ENCODE measurements at places on chromosomes 2 and 18.

DNA sequence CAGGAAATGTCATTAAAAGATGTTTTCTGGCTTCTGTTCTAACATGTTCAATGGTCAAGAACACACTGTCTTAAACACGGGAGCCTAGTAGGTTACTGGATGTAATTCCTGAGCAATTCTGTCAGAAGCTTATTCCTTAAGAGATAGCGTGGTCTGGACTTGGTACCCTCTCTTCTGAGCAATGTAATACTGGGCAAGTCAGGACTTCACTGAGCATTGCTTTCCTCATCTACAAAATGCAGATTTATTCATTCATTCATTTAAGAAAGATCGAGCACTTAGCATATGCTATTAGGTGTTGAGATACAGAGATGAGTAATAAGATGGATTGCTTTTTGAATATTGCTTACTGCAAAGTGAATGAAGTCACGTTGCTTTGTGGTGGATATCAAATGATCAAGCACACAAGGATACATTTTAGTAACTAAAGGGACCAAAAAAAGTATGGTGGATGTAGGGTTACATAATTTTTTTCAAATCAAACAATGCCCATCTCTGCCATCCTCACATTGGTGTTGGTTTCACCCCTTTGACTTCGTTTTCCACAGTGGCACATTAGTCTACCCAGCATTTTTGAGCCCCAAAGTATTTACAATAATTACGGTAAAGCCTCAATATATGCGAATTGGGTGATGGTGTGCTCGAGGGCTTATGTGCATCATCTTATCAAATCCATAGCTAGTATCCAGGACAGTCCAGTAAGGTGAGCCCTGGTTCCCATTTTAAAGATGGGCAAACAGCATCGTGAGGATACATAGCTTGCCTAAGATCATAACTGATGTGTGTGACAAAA is 65.3 kb downstream of the ZC3H6 start:
- DNase-seq, result no peak

DNA sequence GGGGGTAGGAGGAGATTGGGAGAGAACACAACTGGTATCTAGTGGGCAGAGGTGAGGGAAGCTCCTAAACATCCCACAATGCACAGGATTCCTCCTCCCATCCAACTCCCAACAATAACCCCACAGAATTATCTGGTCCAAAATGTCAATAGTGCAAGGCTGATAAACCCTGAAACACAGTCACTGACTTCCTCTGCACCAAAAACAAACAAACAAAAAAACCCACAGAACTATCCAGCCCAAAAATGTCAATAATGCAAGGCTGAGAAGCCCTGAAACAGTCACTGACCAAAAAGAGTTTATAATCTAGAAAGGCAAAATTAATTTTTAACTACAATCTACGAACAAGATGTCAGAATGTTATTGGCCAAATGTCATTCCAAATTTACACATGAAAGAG is 9.8 kb downstream of the TMX3 start:
- no peak for DNase-seq

DNA sequence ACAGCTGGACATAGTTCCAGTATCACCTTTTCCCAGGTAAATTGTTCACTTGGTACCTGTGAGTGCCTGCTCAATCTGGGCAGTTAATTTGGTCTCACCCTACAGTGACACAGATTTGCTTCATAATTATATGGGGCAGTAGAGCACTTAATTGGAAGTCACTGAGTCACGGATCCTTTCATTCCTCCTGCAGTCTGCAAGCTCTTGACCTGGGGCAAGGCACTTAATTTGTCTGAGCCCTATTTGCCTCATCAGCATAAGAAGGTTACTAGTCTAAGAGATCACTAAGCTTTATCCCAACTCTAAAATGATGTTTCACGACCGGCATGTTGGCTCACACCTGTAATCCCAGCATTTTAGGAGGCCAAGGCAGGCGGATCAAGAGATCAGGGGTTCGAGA is 8.9 kb downstream of the FBXO36 start:
- DNase-seq, result no peak

DNA sequence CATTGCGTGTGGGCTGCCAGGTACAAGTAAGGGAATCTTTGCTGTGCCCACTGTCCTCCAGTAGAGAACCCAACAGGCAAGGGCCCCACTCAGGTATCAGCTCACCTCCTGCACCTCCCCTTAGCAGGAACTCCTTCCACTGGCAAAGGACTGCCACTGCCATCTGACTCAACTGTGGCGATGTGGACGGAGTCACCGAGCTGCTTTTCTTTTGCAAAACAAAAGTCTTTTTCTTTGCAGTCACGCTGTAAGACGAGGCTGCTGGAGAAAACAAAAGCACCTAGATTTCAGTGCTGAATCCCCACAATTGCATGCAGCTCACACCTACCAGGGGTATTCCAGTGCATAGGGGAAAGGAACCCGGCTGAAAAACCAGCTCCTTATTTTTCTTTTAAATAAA is 7.9 kb downstream of the MTERF4 start:
- DNase-seq, result no peak

DNA sequence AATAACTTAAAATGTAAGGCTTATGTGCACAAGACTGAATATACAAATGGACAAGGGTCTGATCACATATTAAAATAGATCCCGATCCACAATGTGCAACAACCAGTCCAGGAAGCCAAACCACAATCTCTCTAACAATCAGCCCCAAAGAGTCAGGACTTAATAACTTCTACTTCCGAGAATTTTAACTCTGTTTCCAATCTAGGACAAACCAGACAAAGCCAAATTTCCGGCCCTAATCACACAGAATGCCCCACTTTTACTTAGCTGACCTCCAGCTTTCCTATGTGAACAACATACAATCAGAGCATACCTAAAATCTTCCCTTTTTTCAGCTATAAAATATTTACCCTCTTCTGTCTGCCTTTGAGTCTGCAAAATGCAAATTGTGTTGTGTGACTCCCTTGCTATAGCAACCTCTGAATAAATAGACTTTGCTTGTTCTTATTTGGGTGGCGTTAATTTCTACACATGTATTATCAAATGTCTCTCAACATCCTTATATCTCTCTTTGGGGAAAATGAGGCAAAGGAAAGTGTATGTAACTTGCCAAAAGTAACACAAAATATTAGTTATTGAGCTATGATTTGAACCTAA is 381.9 kb upstream of the MC4R start:
- DNase-seq, result no peak

- no peak for DNase-seq
Measured at GRCh38 chr2:201558232-201558631, 85.1 kb downstream of the TMEM237 start.

DNA sequence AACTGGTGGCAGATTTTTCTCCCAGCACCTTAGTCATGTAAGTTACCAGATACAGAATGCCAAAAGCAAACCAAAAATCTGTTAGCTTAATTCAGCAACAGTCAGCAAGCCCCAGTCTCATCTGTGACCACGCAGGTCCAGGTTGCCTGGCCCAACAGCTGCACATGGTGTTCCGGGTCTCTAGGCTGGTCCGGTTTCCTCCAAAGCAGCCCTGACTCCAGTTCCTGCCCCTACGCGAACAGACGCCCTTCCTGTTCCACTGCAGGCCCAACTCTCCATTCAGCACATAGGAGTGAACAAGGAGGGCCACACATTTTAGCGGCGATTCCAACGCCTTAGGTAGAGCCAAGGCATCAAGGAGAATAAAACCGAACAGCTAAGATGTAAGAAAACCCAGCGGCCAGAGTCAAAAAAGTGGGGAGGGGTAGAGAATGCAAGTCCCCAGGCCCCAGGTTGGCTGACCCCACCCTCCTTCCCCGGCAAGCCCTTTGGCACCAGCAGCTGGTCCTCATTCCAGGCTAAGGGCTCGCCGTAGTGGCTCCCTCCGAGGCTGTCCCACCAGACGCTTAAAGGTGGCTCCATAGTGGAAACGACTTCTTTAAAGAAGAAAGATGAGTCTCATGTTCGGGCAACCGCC is 1.5 kb downstream of the STK25 start:
- no peak for DNase-seq

DNA sequence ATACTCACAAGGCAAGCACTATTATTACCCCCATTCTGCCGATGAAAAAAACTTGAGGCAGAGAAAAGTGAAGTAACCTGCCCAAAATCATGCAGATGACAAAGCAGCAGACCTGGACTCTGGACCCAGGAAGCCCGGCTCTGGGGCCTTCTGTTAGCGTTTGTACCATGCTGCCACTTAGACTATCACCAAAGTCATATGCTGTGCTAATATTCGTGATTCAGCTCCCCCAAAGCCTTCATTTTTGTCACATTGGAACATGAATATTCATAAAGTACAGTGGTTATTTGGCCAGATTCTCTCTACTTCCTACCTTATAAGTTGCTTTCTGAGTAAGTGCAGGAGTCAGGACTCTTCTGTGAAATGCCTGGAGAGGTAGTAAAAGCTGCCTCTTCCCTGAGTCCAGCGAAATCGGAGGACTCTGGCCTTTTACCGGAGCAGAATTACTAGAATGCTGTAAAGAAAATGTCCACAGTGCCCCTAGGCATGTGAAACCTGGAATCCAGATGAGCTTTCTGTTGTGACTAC is 86.7 kb downstream of the FTCDNL1 start:
- no peak for DNase-seq

GRCh38 chr2:169712791-169713227 is 18.5 kb downstream of the PHOSPHO2 start:
- DNase-seq, result no peak

DNA sequence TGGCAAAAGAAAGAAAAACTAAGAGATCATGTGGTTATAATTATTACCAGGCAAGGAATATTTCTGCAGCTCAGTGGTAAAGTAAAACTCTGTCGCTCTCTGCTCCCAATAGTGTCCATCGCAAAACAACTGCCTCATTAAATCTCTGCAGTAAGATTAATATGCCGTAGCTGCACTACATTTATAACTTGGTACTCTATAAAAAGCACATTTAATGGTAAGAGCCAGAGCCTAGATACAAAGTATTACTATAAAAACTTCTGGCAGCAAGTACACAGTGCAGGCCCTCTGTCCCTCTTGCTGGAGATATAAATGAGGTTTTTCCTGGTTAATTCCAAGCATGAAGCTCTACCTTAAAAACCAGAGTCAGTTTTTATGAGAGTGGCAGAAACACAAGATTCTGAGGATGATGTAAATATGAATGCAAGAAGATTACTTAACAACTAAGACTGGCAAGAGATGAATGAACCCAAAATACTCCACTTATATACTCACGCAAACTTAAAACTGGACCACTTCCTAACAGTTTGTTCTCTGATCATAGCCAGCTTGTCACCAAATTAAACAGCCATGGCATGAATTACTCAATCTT is 25.5 kb downstream of the ZNF521 start:
- no peak for DNase-seq

DNA sequence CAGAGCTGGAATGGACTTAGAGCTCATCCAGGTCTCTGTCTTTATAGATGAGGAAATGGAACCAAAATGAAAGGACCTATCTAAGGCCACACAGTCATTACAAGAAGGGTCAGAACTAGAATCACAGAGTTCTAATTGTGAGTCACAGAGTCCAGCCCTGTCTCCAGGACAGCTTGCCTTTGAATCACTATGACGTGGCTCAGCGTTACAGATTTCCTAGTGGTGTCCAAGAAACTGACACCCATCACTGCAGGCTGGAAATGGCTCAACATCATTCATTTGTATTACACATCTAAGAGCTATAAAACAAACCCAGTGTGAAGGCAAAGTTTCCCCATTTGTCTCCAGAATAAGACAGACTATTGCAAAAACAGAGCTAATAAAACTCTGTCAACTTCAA is 164.3 kb upstream of the SIX2 start:
- peak; percentile 89 for DNase-seq

DNA sequence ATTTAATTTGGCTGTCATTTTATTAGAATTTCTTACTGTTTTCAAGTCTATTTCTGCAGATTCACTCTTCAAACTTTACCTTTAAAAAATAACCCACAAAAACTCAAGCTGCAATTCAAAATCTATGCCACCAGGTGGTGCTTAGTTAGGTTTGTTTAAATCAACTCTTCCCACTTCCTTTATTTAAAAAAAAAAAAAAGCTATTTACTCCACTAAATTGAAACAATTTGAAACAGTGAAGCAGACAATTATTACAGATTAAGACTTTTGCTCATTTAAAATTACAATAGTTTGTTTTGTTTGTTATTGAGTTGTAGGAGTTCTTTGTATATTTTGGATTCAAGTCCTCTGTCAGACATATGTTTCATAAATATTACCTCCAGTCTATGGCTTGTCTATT is 300.0 kb downstream of the PDE11A start:
- peak; percentile 66 for DNase-seq

- DNase-seq, result no peak
Measured at GRCh38 chr2:43274055-43274454, 47.6 kb upstream of the ZFP36L2 start.

GRCh38 chr18:57427429-57428201 is 7.6 kb upstream of the ONECUT2 start:
- no peak for DNase-seq

- peak; percentile 74 for DNase-seq
Measured at GRCh38 chr2:215920244-215921100, 92.9 kb downstream of the MREG start.

- no peak for DNase-seq
Measured at GRCh38 chr2:102226612-102227391, 40.0 kb downstream of the IL1RL2 start.

DNA sequence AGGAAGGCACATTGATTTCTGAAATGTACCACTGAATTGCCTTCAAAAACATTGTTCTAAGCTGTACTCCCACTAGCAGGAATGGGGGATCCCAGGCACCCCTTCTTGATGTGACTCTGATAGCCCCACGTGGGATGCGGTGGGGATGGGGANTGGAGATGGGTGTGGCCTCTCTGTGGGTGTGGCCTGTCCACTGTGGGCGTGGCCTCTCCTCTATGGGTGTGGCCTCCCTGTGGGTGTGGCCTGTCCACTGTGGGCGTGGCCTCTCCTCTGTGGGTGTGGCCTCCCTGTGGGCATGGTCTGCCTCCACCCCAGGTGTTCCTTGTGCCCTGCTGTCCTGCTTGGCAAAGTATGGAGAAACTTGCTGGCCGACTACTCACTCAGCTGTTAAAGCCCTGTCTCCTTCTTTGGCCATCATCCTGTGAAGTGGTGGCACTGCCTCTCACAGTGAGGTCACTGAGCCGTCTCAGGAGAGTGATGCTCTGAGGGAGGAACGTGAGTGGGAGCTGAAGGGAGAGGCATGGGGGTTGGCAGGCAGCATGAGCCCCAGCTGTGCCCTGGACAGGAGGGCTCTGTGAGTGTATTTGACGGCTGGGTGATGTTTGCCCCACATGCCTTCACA is 6.7 kb upstream of the PARD6G start:
- DNase-seq, result no peak

DNA sequence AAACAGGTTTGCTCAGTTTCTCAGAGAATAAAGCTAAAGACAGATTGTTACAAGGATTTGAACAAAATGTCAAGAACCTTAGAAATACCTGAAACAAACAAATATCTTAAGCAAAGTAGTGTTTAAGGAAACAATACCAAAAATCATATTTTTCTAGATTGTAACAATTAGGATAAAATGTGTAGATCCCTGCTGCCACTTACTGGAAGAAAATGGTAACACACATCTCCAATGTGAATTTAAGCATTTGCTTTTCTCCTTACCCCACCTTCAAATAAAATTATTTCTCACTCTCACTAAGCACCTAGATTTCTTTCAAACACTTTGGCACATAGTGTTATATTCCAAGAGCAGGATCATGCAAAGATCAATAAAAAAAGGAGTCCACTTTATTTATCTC is 34.9 kb downstream of the SUCLG1 start:
- DNase-seq, result peak; percentile 15

GRCh38 chr2:150133623-150134022 is 353.8 kb downstream of the RND3 start:
- peak; percentile 88 for DNase-seq
